ENCODE measurements at places on chromosomes 1 and 21. TPM values are rescaled to one million over a fixed set of nuclear protein-coding genes. Genes with fewer than 3 reads are reported as not detected.

The GBP4 gene
- total RNA-seq, result not detected

DNA sequence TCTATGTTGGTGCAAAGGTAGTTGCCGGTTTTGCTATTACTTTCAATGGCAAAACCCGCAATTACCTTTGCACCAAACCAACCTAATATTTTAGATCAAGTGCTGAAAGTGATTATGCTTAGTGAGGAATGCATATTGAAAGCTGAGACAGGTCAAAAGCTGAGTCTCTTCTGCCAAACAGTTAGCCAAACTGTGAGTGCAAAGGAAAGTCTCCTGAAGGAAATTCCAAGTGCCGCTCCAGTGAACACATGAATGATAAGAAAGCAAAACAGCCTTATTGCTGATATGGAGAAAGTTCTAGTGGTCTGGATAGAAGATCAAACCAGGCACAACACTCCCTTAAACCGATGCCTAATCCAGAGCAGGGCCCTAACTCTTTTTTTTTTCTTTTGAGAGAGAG lies 83.1 kb upstream of the ERRFI1 start:
- DNase-seq, result no peak
- H3K27me3 ChIP-seq, result no peaks in the 10 kb centered on the region
- no peak overlapping the region for H3K4me3 ChIP-seq
- peaks cover 26% of the 10 kb centered on the region for H3K4me1 ChIP-seq

DNA sequence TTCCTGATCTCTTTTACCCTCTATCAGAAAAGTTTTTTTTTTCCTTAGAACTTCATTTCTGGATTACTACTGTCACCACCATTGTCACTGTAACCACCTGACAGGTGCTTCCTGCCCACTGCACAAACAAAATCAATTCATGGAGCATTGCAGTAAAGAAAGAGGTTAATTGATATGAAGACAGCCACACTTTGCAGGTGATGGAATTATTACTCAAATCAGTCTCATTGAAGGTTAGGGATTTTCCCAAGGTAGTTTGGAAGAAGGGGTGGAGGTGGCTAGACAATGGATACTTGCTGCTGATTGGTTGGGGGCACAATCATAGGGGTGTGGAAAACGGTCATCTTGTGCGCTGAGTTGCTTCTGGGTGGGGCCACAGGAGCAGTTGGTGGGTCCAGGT lies 230.8 kb upstream of the CACYBP start:
- H3K27ac ChIP-seq, result no peak overlapping the region
- no peaks in the 10 kb centered on the region for H3K27me3 ChIP-seq
- no peaks in the 10 kb centered on the region for H3K36me3 ChIP-seq
- no peak overlapping the region for H3K4me3 ChIP-seq
- no peak for DNase-seq
- H3K4me1 ChIP-seq, result peaks cover 23% of the 10 kb centered on the region

GRCh38 chr1:201221201-201221846 lies 30.7 kb downstream of the IGFN1 start:
- H3K4me3 ChIP-seq, result no peak overlapping the region
- no peaks in the 10 kb centered on the region for H3K27me3 ChIP-seq
- no peaks in the 10 kb centered on the region for H3K36me3 ChIP-seq

DNA sequence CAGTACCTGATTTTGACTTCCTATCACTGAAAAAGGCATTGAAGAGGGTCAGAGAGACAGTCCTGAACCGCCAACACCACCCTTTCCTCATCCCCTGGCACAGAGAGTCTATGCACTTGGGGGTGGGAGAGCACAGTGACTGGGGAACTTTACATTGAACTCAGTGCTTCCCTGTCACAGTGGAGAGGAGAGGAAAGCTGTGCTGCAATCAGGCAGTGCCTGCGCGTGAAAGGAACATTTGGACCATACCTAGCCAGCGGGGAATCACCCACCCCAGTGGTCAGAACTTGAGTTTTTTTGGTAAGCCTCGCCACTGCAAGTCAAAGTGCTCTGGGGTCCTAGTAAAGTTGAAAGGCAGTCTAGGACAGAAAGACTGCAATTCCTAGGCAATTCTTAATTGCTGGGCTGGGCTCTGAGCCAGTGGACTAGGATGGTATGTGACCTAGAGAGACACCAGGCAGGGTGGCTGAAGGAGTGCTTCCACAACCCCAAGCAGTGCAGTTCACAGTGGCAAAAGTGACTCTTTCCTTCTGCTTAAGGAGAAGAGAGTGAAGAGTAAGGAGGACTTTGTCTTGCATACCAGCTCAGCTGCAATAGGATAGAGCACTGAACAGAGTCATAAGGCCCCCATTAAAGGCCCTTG lies 9.4 kb upstream of the HENMT1 start:
- no peaks in the 10 kb centered on the region for H3K36me3 ChIP-seq
- no peak for DNase-seq
- no peaks in the 10 kb centered on the region for H3K4me1 ChIP-seq
- no peak overlapping the region for H3K27ac ChIP-seq

DNA sequence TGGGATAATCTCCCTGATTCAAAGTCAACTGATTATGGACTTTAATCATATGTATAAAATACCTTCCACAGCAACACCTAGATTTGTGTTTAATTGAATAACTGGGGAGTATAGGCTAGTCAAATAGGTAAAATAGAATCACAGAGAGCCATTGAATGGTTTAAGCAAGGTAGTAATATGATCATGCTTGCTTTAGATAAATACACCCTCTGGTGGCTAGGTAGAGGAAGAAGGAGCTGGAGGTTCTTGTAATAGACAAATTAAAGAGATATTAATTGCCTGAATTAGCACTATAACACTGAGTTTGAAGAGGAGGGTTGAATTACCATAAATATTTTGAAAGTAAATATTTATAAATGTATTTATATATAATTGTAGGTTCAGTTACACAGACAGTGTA lies 40.3 kb downstream of the DIRAS3 start:
- no peak overlapping the region for H3K27ac ChIP-seq
- no peak for DNase-seq
- H3K27me3 ChIP-seq, result no peaks in the 10 kb centered on the region
- H3K36me3 ChIP-seq, result no peaks in the 10 kb centered on the region

The SLAMF9 gene
- not detected for total RNA-seq

DNA sequence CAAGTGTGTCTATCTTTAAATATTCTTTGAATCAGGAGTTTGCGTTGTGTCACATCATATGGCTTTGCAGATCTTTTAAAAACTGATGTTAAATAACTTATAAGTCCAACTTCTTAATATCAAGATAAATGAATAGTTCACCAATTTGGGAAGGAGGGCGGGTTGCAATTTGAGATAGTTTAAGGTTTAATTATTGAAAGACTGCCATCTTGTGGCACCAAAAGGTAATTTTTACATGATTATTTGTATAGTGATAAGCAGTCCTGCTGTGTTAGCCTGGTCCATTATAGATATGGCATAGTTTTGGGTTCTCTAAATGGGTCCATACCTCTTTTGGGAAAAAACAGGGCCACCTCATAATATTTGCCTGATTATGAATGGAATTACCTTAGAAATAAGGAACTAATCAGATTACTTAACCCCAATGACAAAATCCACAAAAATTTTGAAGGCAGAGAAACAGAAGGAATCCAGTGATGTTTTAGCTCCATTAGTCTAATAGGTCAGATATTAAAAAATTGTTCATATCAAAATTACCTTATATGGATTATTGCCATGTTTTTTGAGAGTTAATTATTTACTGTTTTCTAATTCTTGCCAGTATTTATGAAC lies 64.3 kb downstream of the PRKAA2 start:
- H3K27me3 ChIP-seq, result no peaks in the 10 kb centered on the region
- peaks cover 9% of the 10 kb centered on the region for H3K4me1 ChIP-seq
- H3K27ac ChIP-seq, result no peak overlapping the region
- DNase-seq, result peak; percentile 41

GRCh38 chr1:200279810-200280411 lies 129.9 kb downstream of the ZNF281 start:
- no peaks in the 10 kb centered on the region for H3K27me3 ChIP-seq
- no peak overlapping the region for H3K4me3 ChIP-seq
- no peaks in the 10 kb centered on the region for H3K36me3 ChIP-seq

GRCh38 chr1:29839726-29840125 lies 603.4 kb downstream of the PTPRU start:
- no peaks in the 10 kb centered on the region for H3K4me1 ChIP-seq
- no peak overlapping the region for H3K4me3 ChIP-seq
- no peaks in the 10 kb centered on the region for H3K27me3 ChIP-seq
- DNase-seq, result no peak
- H3K27ac ChIP-seq, result no peak overlapping the region

DNA sequence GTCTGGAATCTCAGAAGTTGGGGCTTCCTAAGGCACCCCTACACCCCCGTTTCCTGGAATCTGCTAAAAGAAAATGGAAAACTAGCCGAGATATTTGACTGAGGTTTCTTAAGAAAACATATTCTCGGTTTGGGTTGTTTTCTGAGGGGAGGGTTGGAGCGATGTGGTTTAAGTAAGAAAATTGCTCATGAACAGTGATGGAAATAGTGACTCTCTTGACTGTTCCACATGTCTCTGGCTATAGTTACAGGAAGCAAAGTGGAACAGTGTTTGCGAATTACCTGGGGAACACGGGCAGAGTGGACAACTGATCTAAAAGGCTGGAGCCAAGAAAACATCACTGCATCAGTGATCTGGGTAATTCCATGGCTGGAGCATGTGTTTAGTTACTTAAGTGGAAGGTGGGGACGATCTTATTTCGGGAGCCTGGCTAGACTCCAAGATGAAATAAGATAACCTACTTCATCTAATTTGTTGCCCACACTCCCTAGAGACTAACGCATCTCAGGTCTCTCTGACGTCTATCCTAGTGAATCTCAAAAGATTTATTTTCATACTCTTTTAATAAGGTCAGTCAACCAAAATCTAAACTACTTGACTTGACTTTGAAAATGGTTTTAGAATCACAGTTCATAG lies 92.4 kb downstream of the KCNJ15 start:
- no peak overlapping the region for H3K27ac ChIP-seq
- no peaks in the 10 kb centered on the region for H3K27me3 ChIP-seq
- no peaks in the 10 kb centered on the region for H3K4me1 ChIP-seq
- DNase-seq, result no peak
- no peaks in the 10 kb centered on the region for H3K36me3 ChIP-seq

GRCh38 chr1:161216945-161217712 lies 2.0 kb downstream of the FCER1G start:
- H3K36me3 ChIP-seq, result 0 out of 2 replicates have a peak, but pooled peaks cover 4% of the 10 kb centered on the region
- H3K4me3 ChIP-seq, result peak overlapping the region; percentile 19
- DNase-seq, result no peak
- peak overlapping the region; percentile 97 for H3K27ac ChIP-seq

DNA sequence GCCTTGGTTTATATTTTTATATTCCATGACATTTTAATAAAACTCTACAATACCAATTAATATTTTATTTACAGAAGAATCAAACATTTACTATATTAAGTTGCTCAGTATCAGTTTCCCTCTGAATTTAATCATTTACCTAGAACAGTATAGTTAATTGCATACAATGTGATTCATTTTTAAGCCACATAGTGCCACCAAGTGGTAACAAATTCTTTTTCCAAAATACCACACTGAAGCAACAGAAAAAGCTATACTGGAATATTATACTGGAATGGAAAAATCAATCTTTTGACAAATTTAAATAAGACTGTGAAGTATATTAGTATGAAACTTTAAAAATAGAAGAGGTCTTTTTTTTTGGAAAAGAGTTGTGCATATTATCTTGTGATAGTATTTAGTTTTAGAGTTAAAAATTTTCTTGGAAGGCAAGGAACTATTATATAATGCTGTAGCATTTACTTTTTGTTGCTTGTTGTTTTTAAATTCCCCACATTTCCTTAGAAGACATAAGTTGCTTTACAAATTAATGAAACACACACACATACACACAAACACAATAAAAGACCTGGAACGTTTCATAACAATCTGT lies 57.3 kb downstream of the ZNF644 start:
- no peak overlapping the region for H3K27ac ChIP-seq
- no peak for DNase-seq
- H3K36me3 ChIP-seq, result no peaks in the 10 kb centered on the region

GRCh38 chr1:59926381-59927123 lies at the start of gene CYP2J2:
Gene CYP2J2, minus strand, starts transcription at chr1:59926773. Its CDS starts 27 bp downstream, at chr1:59926746.
- H3K4me1 ChIP-seq, result no peaks in the 10 kb centered on the region
- H3K36me3 ChIP-seq, result no peaks in the 10 kb centered on the region
- H3K4me3 ChIP-seq, result peak within 1 kb of the TSS; percentile 46
- no peaks in the 10 kb centered on the region for H3K27me3 ChIP-seq

DNA sequence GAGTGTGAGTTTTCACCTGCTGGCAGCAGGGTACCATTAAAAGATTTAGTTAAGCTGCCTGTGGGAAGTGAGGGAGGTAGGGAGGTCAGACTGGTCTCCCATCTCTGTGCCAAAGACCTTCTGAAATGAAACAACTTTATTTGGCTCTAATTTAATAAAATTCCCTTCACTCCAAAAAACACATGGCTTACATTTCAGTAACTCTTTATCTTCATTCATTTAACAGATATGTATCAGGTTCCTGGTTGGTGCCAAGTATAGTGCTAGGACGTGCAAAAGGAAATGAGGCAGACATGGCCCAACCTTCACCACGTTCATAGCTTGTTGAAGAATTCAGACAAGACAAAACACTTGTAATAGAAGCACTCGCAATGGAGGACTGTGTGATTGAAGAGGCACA lies 282.3 kb downstream of the SEC16B start:
- no peaks in the 10 kb centered on the region for H3K36me3 ChIP-seq
- H3K27ac ChIP-seq, result no peak overlapping the region
- H3K27me3 ChIP-seq, result no peaks in the 10 kb centered on the region
- H3K4me3 ChIP-seq, result no peak overlapping the region

GRCh38 chr1:154759196-154759595 lies 110.9 kb downstream of the KCNN3 start:
- H3K4me1 ChIP-seq, result no peaks in the 10 kb centered on the region
- no peak overlapping the region for H3K4me3 ChIP-seq
- no peak overlapping the region for H3K27ac ChIP-seq
- no peaks in the 10 kb centered on the region for H3K36me3 ChIP-seq
- no peaks in the 10 kb centered on the region for H3K27me3 ChIP-seq

GRCh38 chr1:172356620-172357019 lies 63.9 kb upstream of the C1orf105 start:
- H3K4me1 ChIP-seq, result peaks cover 60% of the 10 kb centered on the region
- H3K27ac ChIP-seq, result no peak overlapping the region
- H3K27me3 ChIP-seq, result no peaks in the 10 kb centered on the region
- no peaks in the 10 kb centered on the region for H3K36me3 ChIP-seq
- no peak overlapping the region for H3K4me3 ChIP-seq
- DNase-seq, result no peak

GRCh38 chr1:30756545-30757351 lies 826 bp downstream of the LAPTM5 start:
- H3K4me3 ChIP-seq, result no peak overlapping the region
- no peak overlapping the region for H3K27ac ChIP-seq
- H3K4me1 ChIP-seq, result no peaks in the 10 kb centered on the region
- DNase-seq, result no peak

The AKR7A3 gene
- total RNA-seq, result 2.8 TPM

DNA sequence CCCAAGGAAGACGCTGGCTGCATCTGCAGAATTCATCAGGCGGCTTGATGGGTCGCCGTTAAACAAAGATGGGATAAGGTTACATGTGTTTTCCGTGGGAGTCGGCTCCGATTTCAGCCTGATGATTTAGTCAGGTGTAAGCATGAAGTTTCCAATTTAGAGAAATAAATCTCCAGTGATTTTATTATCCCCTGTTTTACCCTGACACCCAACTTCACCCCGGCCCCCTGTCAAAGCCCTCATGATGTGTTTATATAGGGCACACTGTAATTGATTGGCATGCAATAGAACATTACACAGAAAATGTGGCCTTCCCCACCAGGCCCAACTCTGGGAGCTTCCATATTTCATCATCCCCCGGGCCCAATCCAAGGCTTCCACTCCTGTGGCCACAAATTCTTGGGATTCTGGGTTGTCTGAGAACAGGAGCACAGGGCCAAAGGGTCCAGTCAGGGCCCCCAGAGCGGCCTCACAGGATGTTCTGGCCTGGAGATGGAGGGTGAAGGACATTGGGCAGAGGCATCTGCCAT lies 72.5 kb downstream of the FOXD2 start:
- H3K36me3 ChIP-seq, result no peaks in the 10 kb centered on the region
- H3K27me3 ChIP-seq, result no peaks in the 10 kb centered on the region
- no peak overlapping the region for H3K27ac ChIP-seq

Measured in Caco-2 (cell line).